Activated T-helper 17 cell treated with anti-CD3 and anti-CD28 coated beads, Interleukin-2, amount 50 U/mL, for 72 hours (primary cell): ENCODE measurements at places on chromosomes 13 and 19.

- peak; percentile 66 for ATAC-seq
- peaks cover 10% of the 10 kb centered on the region for H3K4me1 ChIP-seq
- H3K27ac ChIP-seq = no peak overlapping the region
- no peaks in the 10 kb centered on the region for H3K36me3 ChIP-seq
These were observed 21.4 kb downstream of the SIGLECL1 start for GRCh38 chr19:51272183-51272810.

- H3K27ac ChIP-seq = no peak overlapping the region
- H3K27me3 ChIP-seq = no peaks in the 10 kb centered on the region
- H3K4me3 ChIP-seq = no peak overlapping the region
These were observed 14.6 kb downstream of the ZNF569 start for GRCh38 chr19:37452500-37453245.

- H3K36me3 ChIP-seq = no peaks in the 10 kb centered on the region
- no peaks in the 10 kb centered on the region for H3K27me3 ChIP-seq
- no peak for ATAC-seq
- no peaks in the 10 kb centered on the region for H3K4me1 ChIP-seq
- no peak overlapping the region for H3K27ac ChIP-seq
- no peak overlapping the region for H3K4me3 ChIP-seq
These were observed 758.7 kb downstream of the SLITRK5 start for GRCh38 chr13:88429862-88430261.

- H3K27ac ChIP-seq = no peak overlapping the region
- peaks cover 30% of the 10 kb centered on the region for H3K4me1 ChIP-seq
- H3K4me3 ChIP-seq = no peak overlapping the region
- no peak for ATAC-seq
- no peaks in the 10 kb centered on the region for H3K27me3 ChIP-seq
These were observed 13.1 kb downstream of the POLR1D start for GRCh38 chr13:27634791-27635190.

DNA sequence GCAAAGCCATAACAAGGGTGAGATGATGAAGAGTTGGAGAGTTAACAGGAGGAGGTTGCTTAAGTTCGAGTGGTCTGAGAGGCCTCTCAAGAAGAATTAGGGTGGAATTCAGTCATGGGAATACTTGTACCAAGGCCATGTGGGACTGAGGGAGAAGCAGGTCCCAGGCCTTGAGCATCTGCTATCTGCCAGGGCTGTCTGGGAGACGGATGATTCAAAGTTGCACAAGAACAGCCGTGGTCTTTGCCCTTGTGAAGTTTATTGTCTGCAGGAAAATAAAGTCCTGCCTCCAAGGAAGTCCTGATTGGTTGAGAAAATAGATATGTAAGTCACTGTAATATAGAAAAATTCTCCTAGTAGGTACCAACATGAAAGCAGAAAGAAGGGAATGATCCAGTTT is 178.8 kb upstream of the RFC3 start:
- peak overlapping the region; percentile 65 for H3K4me3 ChIP-seq
- peak overlapping the region; percentile 16 for H3K27ac ChIP-seq
- H3K27me3 ChIP-seq = no peaks in the 10 kb centered on the region
- H3K36me3 ChIP-seq = no peaks in the 10 kb centered on the region
- H3K4me1 ChIP-seq = peaks cover 39% of the 10 kb centered on the region

DNA sequence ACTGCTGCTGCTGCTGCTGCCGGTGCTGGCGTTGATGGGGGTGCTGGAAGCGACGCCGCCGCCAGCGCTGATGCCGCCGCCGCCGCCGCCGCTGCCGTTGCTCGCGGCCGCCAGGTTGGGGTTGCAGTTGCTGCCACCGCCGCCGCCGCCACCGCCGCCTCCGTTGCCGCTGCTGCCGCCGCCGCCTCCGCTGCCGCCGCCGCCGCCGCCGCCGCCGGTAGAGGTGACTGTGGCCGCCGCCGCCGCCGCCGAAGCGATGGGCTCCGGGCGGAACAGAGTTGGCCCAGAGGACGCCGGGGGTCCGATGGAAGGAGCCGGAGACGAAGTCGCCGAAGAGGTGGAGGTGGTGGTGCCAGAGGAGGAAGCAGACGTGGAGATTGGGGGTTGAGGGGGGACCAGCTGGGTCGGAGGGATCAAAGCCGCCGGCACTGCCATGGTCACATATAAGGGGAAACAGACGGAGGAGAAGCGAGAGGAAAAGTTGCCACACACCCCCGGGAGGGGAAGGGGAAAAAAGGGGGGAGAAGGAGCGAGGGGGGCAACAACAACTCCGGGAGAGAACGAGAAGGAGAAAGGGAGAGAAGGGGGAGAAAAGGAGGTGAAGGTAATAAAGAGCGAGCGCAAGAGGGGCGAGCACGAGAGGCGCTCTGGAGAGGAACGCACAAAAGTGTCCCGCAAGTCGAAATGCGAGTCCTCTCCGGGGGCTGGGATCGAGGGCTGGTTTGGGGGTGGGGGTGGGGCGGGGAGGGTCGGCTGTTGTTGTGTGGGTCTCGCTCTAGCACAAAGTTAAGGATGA is 471 bp downstream of the DACH1 start:
- H3K27me3 ChIP-seq = peaks cover 40% of the 10 kb centered on the region
- no peak overlapping the region for H3K27ac ChIP-seq
- ATAC-seq = no peak

- no peaks in the 10 kb centered on the region for H3K36me3 ChIP-seq
- ATAC-seq = no peak
- no peak overlapping the region for H3K4me3 ChIP-seq
These were observed 20.9 kb upstream of the ATP11A start for GRCh38 chr13:112668924-112669323.

- H3K36me3 ChIP-seq = peaks cover 6% of the 10 kb centered on the region
- peak overlapping the region; percentile 84 for H3K4me3 ChIP-seq
- peak; percentile 25 for ATAC-seq
- peak overlapping the region; percentile 59 for H3K27ac ChIP-seq
These were observed 616 bp downstream of the TSHZ3 start for GRCh38 chr19:31348481-31349159.

DNA sequence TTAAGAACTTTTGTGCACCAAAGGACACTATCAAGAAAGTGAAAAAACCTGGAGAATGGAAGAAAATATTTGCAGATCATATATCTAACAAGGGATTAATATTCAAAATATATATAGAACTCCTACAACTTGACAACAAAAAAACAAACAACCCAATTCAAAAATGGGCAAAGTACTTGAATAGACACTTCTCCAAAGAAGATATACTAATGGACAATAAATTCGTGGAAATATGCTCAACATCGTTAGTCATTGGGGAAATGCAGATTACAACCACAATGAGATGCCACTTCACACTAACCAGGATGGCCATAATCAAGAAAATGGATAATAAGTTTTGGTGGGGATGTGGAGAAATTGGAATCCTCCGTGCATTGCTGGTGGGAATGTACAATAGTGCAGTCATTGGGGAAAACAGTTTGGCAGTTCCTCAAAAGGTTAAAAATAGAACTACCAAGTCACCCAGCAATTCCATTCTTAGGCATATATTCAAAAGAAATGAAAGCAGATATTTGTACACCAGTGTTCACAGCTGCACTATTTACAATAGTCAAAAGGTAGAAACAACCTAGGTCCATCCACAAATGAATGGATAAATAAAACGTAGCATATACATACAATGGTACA is 2.2 kb upstream of the LSR start:
- no peaks in the 10 kb centered on the region for H3K27me3 ChIP-seq
- H3K4me3 ChIP-seq = peak overlapping the region; percentile 90
- H3K4me1 ChIP-seq = peaks cover 25% of the 10 kb centered on the region
- peak overlapping the region; percentile 78 for H3K27ac ChIP-seq

- peaks cover 14% of the 10 kb centered on the region for H3K4me1 ChIP-seq
- ATAC-seq = no peak
- H3K27ac ChIP-seq = no peak overlapping the region
- peaks cover 50% of the 10 kb centered on the region for H3K36me3 ChIP-seq
These were observed 866 bp downstream of the COX7A1 start for GRCh38 chr19:36151144-36152018.

DNA sequence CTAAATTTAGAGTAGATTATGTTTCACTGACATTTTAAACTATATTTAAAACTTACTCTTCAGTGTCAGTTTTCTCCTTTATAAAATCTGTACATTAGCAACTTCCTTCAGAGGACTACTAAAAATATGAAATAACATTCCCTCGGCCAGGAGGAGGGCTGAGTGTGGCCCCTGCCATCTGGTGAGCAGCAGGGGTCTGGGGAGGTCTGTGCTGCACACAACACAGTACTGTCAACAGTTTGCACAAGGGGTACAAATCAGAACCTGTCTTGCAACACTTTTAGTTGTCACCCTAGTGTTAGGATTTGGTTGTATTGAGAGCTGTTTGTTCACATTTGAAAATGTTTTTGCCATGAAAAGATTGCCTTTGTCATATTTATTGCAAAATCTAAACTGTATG is 48.9 kb downstream of the TPP2 start:
- peaks cover 100% of the 10 kb centered on the region for H3K36me3 ChIP-seq
- H3K4me3 ChIP-seq = no peak overlapping the region
- H3K4me1 ChIP-seq = peaks cover 3% of the 10 kb centered on the region
- no peak overlapping the region for H3K27ac ChIP-seq
- no peaks in the 10 kb centered on the region for H3K27me3 ChIP-seq

GRCh38 chr19:38692458-38693379 is 45.3 kb downstream of the ACTN4 start:
- H3K27me3 ChIP-seq = no peaks in the 10 kb centered on the region
- peak overlapping the region; percentile 76 for H3K27ac ChIP-seq
- ATAC-seq = no peak
- H3K36me3 ChIP-seq = peaks cover 54% of the 10 kb centered on the region
- peaks cover 61% of the 10 kb centered on the region for H3K4me1 ChIP-seq
- peak overlapping the region; percentile 52 for H3K4me3 ChIP-seq

GRCh38 chr13:98693756-98694155 is 58.7 kb downstream of the SLC15A1 start:
- H3K4me1 ChIP-seq = no peaks in the 10 kb centered on the region
- H3K36me3 ChIP-seq = no peaks in the 10 kb centered on the region
- ATAC-seq = no peak

GRCh38 chr13:39370554-39370953 is 232.4 kb downstream of the LHFPL6 start:
- H3K27ac ChIP-seq = no peak overlapping the region
- ATAC-seq = no peak
- H3K4me3 ChIP-seq = no peak overlapping the region
- no peaks in the 10 kb centered on the region for H3K36me3 ChIP-seq
- H3K27me3 ChIP-seq = peaks cover 24% of the 10 kb centered on the region

DNA sequence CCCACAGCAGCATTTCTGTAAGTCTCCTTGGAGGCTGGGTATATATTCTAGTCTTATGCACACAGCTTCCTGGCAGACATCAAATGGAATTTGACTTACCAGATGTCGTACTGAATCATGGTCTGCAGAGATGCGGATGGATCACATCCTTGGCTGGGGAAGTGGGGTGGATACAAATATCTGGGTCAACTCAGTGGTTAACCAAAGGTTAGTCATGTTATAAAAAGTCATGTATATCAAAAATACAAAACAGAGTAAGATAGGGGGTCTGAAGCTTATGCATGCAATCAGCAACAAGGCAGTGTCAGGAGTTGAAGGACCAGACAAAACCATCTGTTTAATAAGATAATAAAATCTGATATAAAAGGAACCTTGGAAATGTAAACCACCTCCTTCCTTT is 61.9 kb downstream of the WASF3 start:
- no peak for ATAC-seq
- no peak overlapping the region for H3K27ac ChIP-seq
- H3K27me3 ChIP-seq = peaks cover 38% of the 10 kb centered on the region
- no peaks in the 10 kb centered on the region for H3K36me3 ChIP-seq
- no peak overlapping the region for H3K4me3 ChIP-seq
- no peaks in the 10 kb centered on the region for H3K4me1 ChIP-seq

DNA sequence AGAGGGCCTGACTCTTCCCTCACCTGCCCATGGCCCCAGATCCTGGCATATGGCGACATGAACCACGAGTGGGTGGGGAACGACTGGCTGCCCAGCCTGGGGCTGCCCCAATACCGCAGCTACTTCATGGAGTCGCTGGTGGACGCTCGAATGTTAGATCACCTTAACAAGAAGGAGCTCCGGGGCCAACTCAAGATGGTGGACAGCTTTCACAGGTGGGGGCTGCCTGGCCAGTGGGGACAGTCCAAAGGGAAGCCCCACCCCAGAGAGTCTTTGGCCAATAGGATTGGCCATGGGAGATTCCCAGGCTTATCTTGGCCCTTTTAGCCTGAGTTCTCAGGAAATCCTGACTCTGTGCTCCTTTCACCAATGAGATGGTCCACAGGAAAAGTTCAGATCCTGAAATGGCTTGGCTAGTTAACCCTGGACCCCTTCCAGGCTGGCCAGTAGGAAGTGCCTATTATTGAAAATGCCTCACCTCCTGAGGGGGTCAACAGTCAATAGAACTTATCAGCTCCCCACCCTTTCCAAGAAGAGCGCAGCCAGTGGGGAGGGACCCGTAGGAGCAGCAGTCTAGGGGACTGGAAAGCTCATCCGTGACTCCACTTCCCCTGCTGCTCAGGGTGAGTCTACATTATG is 7.0 kb downstream of the HRC start:
- no peaks in the 10 kb centered on the region for H3K36me3 ChIP-seq
- H3K27ac ChIP-seq = no peak overlapping the region
- peaks cover 38% of the 10 kb centered on the region for H3K27me3 ChIP-seq
- ATAC-seq = no peak
- peak overlapping the region; percentile 74 for H3K4me3 ChIP-seq
- peaks cover 10% of the 10 kb centered on the region for H3K4me1 ChIP-seq

DNA sequence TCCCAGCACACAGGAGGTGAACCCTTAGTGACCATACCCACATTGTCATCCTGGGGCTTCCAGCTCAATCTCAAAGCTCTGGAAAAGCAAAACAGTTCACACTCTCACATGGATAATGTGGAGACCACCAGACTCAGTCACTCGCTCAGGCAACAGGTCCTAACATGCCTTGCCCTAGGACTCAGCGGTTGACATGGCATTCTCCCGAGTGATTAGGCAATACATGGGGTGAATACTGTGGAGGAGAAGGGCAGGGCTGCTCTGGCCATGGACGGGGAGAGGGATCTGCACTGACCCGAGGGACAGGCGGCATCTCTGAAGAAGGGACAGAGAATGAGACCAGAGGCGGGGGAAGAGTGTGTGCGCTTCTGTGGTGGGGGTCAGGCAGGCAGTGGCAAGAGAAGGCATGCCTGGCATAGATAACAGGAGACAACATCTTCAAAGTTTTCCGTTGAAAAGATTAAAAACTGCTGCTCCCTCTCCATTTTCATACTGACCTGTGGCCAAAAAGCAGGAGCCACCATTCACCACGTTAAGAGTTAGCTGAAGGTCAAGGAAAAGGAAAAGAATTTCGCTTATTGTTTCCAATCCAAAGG is 44.5 kb upstream of the EPHX3 start:
- H3K4me1 ChIP-seq = peaks cover 29% of the 10 kb centered on the region
- H3K4me3 ChIP-seq = no peak overlapping the region
- peak overlapping the region; percentile 85 for H3K27ac ChIP-seq
- H3K27me3 ChIP-seq = no peaks in the 10 kb centered on the region
